ENCODE measurements at places on chromosomes 4 and X.

DNA sequence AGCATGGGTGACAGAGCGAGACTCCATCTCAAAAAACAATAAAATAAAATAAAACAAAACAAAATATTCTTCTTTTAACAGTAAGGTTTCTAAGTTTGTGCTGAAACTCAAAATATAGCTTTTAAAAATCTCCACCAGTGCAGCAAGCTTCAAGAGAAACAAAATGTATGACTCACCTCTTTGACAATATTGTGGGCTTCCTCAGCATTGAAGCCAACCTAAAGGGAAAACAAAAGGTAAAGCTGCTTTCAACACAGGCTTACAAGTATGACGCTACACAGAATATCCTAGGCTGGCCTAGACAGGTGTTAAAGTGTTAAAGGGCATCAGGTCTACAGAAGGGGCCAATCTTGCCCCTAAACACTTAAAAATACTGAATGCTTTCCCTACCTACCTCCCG is 1.2 kb downstream of the DYNLT3 start:
- no peak for DNase-seq

DNA sequence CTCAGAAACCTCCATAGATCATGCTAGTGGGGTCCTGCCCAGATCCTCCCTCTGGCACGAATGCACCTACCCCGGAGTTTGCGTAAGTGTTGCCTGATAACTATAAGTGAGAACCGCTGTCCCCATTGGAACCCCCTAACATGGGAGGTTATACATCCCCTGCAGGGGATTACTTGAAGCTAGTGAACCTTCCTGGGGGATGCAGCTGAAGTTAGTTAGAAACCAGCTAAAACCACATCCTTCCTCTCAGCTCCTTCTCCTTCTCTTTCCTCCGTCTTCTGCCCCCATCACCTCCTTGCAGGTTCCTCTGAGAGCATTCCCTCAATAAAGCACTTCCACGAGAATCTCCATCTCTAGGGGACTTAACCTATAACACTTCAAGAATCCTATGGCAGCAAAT is 95.0 kb downstream of the ZNF827 start:
- no peak for DNase-seq

DNA sequence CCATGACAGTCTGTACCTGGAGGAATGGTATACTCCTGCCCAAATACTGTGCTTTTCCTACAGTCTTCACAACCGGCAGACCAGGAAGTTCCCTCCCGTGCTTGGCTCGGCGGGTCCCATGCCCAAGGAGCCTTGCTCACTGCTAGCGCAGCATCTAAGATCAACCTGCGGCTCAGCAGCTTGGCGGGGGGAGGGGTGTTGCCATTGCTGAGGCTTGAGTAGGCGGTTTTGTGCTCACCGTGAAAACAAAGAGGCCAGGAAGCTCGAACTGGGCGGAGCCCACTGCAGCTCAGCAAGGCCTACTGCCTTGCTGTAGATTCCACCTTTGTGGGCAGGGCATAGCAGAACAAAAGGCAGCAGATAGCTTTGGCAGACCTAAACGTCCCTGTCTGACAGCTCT is 152.7 kb downstream of the TEX11 start:
- DNase-seq = peak; percentile 13

DNA sequence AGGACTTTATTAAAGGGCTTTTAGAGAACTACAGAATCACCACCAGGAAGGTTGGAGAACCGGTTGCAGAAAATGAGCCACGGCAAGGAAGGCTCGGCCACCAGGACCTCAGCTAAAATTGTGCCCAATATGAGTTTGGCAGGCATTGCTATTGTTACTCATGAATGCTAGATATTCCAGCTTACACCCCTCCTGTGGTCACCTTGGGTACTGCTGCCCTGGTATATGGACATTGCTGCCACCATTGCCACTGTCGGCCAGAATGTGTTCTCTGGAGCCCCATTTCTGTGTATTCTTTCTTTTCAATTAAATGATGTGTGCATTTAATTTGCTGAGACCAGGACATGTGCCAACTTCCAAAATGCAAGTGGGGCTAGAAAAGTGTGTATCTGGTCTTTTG is 626.7 kb upstream of the BOD1L1 start:
- no peak for DNase-seq

DNA sequence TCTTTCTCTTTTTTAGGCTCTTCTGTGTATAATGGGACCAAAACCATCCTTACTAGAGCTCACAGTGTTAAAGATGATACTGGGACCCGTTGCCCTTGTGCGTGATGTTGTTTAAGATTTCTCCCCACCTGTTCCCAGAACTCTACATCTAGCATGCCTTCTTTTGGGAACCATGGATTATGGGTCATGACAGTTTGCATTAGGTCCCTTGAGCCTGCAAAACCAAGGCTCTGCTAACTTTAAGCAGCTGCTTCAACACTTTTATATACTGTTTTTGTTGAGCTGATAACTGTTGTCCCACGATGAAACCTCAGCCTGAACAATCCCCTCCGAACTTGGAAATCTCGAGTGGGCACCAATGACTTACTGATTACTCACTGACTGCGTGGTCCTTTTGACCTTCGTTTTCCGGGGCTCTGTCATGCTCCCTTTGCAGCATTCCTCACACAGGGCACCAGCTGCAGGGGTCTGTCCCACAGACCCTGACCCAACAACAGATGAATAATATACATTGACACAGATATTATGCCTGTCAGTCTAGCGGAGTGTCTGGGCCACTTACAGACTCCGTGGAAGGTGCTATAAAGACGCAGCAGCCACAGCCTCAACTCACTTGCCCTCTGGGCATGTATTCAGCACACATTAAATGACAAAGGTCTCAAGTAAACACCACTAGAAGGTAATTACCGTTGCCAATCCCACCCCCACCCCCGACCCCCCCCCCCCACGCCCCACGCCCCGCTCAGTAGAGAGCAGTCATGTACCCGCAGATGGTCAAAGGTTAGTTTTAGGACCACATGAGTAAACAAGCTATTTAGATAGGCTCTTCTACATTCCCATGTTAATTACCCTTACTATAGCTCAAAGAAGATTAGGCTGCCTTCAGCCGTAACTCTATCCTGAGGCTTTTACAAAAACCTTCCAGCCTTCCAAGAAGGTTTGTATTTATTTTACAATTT is 162.0 kb upstream of the WDFY3 start:
- no peak for DNase-seq

GRCh38 chrX:1750267-1750666 is 135.4 kb downstream of the ASMT start:
- no peak for DNase-seq

DNA sequence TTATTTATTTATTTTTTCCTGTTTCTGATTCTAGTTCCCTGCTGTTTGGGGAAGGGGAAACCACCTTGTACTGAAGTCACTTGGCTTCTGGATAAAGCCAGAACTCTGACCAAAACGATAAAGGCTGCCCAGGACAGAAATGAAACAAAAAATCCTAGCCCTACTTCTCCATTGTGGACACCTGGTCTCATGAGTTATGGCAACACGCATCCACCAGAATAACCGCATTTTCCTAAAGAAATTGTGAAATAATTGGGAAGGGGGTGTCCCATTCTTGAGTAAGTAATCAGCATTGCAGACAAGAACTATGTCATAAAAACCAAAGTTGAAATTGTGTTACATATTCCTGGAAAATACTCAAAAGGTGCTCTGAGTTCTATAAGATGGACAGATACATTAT is 42.1 kb downstream of the SLC9A7 start:
- DNase-seq = no peak

DNA sequence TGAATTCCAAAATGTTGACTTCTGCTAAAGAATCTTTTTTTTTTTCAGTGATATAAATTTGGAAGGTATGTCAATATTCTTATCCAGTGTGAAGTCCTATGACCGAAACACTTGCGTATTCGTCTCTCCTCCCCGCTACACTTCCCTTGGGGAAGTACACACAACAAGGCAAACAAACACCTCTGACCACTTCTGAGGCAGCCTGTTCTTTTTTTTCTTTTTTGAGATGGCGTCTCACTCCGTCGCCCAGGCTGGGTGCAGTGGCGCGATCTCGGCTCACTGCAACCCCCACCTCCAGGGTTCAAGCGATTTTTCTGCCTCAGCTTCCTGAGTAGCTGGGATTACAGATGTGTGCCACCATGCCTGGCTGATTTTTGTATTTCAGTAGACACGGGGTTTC is 78.1 kb upstream of the DHRSX start:
- DNase-seq = no peak

DNA sequence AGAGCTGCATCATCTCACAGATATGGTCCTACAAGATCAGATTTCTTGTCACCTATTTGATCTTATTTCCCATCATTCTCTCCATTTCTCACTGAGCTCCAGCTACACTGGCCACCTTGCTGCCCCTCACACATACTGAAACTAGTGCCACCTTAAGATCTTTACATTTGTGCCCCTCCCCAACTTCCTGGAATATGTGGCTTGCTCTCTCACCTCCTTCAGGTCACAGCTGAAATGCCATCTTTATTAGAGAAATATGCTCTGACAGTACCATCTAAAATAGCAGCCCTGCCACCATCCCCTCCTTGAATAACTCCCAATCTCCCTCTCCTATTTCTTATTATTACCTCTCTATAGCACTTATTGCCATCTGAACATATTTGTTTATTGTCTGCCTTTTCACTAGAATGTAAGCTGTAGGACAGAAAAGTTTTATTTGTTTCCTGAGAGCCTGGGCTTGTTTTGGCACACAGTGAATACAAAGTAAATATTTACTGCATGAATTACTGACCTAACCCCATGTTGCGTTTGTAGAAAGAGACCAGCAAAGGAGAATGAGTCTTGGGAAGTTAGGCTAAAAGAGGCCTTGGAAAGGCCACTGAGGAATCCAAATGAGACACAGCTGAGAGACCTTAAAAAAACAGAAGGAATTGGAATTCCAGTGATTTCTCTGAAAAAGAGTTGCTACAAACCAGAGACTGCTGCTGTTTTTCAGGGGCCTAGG is 22.7 kb downstream of the DYNLT3 start:
- no peak for DNase-seq

DNA sequence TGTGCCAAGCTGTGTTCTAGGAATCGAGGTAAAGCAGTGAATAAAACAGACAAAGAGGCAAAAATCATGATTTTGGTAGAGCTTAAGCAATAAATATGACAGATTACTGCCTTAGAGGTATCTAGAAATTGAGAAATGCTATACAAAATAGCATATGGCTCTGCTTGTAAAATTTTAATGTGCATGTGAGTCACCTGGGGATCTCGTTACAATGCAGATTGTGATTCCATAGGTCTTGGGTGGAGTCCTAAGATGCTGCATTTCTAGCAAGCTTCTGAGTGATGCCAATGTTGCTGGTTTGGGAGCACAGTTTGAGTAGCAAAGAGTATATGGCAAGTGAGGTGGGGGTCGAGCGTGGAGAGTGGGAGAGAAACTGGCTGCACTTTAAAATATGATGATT is 697.3 kb upstream of the MAGEB2 start:
- no peak for DNase-seq

DNA sequence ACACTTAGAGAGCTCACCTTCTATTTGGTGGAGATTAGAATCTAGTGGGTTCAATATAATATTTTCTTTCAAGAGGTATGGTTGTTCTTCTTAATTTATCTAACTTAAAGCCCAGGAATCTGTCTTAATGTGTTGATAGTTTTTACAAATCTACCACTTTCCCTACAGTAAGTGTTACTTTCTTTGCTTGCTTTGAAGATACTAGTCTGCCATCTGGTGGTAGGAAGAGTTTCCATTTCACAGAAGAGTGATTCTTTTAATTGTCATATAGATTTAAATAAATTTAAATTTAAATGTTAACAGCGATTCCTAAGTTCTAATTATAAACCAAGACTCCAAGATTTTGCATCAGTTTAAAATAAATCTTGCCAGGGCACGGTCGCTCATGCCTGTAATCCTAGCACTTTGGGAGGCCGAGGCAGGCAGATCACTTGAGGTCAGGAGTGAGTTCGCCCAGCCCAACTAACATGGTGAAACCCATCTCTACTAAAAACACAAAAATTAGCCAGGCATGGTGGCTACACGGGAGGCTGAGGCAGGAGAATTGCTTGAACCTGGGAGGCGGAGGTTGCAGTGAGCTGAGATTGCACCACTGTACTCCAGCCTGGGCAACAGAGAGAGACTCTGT is 43.5 kb downstream of the NUDT9 start:
- no peak for DNase-seq

DNA sequence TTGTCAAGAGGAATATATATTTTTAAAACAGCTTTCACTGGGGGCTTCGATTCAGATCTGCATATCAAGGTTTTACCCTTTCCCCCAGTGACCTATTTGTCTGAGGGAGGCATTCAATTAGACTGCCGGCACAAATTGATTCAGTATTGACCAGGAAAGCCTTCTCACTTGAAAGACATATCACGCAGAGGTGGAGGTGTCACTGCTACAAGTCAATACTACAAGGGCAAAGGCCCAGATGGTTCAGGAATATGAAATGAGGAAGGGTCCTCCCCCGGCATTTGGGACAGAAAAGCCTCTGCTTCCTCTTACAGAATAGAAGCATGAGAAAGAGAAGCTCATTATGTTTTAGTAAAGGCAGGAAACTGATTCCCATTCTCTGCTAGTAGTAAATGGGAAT is 383.6 kb downstream of the HNRNPD start:
- no peak for DNase-seq

DNA sequence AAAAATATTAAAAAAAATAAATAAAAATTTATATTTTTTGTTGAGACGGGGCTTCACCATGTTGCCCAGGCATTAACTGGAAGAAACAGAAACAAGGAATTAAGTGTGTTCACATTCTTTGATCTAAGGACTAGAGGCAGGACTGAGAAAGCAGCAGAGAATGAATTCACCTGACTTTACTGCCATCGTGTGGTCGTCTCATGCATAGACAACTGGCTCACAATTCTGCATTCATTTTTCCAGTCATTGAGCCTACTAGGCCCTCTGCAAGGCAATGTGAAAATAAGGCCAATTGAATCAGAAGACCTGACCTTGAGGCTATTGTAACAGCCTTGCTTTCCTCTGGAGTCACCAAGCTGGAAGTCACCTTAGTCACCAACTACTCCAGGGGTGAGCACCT is 37.4 kb downstream of the LHFPL1 start:
- DNase-seq = no peak

DNA sequence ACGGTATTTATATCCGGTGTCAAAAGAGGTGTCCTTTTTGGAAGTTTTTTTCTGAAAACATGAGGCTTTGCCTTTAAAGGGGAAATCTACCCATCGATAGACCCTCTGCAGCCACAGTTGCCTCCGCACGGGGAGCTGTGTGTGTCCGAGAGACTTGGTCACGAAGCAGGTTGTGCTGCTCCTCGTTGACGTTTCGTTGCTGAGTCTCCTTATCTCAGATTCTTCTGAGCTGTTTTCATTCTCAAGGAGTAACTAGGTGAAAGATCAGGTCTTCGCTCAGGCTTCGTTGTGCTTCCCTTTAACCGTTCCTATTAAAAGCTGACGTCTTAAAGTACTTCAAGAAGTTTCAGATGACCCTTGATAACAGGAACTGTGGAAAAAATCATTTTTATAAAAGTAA is 23.8 kb downstream of the TRMT44 start:
- DNase-seq = no peak

DNA sequence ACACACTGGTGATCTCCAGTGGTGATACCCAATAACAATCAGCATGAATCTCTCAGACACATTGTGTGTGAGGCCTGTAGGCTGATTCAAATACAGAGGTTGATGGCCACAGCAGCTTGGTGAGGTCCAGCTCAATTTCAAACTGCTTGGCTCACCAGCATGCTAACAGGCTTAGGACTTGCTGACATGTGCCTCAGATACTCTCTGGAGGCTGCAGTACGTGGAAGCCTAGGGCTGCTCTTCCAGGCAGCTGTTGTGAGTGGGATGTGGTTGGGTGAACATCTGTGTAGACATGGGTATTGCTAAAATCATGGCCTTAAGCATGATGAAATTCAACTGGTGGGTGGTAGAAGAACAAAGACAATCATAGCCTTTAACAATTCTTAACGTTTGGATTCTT is 4.3 kb downstream of the CXCL9 start:
- DNase-seq = no peak
